ENCODE measurements at places on chromosomes 16 and 17.
A peak's percentile ranks its signal among the peaks of the same experiment; 100 is the strongest.

DNA sequence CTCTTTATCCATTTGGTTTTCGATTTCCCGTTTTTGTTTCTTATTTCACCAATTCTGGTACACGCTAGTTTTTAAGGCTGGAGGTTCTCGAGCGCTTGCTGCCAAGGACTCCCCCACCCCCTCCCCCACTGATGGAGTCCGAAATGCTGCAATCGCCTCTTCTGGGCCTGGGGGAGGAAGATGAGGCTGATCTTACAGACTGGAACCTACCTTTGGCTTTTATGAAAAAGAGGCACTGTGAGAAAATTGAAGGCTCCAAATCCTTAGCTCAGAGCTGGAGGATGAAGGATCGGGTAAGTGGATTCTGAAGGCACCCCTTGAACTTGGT, 825 bp downstream of the RPTOR start:
- DNase-seq: no peak

DNA sequence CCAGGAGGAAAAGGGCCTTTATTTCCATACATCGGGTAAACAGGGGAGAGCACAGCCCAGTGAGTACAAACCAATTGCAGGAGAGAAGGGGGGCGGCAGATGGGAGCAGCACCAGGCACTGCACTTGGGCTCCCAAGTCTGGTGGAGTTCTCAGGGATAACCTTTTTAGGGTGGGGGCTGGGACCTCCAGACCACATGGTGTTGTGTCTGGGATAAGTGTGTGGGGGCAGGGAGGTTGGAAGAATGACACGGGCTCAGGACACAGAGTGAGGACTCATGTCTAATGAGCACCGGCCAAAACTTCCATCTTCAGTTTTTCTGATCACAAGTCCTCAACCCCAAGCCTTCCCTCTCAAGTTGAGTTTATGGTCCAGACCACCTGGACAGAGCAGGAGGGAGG, 30.6 kb downstream of the PIPOX start:
- DNase-seq: no peak

- no peak for DNase-seq
Measured at GRCh38 chr16:13994239-13995106, 74.5 kb downstream of the ERCC4 start.

- DNase-seq: no peak
Measured at GRCh38 chr17:55037828-55038227, 69.3 kb downstream of the STXBP4 start.

- DNase-seq: no peak
Measured at GRCh38 chr17:57454729-57455062, 198.4 kb downstream of the MSI2 start.

- no peak for DNase-seq
Measured at GRCh38 chr17:70535986-70536385, 366.7 kb downstream of the KCNJ2 start.

- DNase-seq: no peak
Measured at GRCh38 chr17:7745748-7746470, 28.4 kb downstream of the DNAH2 start.

DNA sequence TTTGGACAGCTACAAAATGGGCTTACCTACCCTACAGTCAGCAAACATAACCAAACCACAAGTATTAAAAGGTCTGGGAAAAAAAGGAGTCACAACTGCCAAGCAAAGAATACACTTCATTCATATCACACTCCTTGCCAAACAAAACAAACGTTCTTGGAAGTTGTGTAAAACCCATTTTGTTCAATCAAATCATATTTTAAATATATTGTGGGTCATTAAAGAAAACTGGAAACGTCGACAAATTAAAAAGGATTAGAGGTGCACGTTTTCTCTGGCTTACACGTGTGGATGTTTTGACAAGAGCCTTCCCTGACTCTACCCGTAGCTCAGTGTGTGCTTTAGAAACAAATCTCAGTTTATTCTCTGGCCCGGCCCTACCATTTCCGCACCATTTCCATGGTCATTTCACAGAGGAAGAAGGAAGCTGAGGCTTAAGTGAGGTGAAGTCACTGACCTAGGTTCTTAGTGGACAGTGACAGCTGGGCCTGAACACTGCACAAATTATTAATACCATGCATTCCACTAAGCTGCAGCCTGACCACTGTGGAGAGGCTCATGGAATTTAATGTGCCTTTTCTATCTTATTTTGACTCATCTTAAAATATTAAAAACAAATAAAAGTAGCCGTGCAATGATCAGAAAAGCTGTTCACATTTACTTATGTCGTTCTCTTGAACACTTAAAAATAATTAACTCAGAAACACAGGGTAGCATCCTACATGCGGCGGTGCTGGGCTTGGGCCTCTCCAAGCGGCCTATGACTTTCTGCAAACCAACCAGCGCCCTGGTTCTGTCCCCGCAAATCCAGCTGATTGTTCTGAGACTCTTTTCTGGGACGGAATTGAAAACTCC, 968 bp downstream of the CEP112 start:
- DNase-seq: no peak

DNA sequence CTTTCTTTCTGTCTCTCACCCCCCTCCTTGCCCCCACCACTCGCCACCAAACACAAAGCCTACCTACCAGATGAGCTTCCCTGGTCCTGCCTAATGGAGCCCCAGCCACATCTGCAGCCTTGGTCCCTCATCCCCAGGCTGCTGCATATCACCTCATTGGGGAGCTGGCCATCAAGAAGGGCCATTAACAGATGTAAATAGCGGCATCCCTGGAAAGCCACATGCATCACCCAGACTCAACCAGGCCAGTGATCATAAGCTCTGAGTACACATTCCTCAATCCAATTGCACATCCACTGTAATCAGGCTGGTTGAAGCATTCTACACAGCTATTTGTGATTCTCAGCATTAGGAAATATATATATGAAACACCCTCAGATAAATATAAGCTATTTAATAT, 211.7 kb upstream of the C17orf78 start:
- no peak for DNase-seq

- DNase-seq: no peak
Measured at GRCh38 chr16:70398177-70398743, 40.6 kb downstream of the ST3GAL2 start.

DNA sequence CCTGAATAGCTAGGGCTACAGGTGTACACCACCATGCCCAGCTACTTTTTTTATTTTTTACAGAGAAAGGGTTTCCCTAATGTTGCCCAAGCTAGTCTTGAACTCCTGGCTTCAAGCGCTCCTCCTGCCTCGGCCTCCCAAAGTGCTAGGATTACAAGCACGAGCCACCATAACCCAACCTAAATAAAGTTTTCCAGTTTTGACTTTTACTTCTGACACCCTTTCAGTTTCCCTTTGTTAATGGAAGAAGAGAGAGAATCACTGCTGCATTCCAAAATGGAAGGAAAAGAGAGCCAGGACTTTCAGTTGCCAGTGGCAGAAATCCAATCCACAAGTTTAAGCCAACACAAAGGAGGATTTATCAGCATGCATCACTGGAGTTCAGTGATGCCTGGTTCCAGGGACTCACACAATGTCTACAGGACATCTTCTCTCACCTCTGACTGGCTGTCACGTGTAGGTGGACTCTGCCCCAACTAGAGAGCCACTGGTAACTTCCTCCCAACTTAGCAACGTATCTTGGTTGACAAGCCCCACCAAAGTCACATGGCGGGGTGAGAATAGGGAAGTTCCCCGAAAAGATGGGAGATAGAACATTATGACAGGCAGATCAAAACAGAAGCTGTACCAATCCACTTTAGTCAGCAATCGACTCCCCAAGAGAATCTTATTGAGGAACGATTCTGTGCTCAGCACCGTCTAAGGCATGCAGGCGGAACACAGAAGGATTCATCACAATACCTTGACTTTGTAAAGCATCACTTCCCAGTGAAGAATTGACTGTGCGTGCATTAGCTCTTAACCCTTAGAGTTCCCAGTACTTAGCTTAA, 46.5 kb downstream of the GAS7 start:
- no peak for DNase-seq

- no peak for DNase-seq
Measured at GRCh38 chr16:66904846-66905632, 13.6 kb downstream of the CDH16 start.

DNA sequence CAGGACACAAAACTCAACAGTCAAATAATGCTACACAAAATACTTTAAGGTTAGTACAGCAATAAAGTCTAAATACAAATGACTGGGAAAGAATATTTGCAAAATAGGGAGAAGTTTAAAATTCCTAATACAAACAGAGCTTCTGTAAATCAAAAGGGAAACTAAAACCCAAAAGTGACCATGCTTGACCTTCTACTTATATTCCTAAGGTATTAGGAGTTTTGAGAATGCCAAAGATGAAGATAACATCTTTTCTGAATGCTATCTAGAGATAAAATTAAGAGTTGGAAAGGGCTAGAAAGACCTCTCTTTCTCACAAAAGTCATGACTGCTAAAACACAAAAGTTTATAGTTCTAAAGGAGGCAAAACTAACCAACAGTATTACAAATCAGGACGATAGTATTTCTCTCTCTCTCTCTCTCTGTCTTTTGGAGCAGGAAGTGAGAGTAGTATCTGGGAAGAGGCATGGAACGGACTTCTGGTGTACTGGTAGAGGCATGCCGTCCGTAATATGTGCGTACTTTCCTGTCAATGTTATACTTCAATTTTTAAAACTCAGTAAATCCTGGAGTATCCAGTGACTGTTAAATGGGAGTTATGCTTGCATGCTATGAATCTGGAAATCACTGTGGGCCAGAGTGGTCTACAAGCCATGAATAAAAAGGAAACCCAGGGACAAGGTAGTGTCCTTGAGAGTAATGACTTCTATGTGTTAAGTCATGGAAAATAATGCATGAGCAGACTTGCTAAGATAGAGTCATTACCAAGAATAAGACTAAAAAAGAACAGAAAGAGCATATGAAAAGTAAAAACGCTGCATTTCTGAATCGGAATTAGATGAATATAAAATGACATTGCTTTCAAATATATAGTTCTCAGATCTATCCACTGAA, 49.7 kb upstream of the ANKFY1 start:
- no peak for DNase-seq

DNA sequence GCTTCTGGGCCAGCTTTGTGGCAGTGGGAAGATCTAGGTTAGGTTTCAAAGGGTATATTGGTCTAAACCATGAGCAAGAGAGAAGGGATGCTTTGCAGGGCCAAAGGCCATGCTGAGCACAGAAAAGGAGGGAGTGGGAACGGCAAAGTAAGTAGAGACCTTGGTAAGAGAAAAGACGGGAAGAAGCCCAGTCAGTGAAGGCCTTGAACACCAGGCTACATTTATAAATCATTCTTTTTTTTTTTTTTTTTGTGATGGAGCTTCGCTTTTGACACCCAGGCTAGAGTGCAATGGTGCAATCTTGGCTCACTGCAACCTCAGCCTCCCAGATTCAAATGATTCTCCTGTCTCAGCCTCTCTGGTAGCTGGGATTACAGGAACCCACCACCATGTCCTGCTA, 18.1 kb downstream of the TOM1L2 start:
- DNase-seq: no peak

- peak; percentile 83 for DNase-seq
Measured at GRCh38 chr16:46789499-46790414, 41.2 kb downstream of the C16orf87 start.

DNA sequence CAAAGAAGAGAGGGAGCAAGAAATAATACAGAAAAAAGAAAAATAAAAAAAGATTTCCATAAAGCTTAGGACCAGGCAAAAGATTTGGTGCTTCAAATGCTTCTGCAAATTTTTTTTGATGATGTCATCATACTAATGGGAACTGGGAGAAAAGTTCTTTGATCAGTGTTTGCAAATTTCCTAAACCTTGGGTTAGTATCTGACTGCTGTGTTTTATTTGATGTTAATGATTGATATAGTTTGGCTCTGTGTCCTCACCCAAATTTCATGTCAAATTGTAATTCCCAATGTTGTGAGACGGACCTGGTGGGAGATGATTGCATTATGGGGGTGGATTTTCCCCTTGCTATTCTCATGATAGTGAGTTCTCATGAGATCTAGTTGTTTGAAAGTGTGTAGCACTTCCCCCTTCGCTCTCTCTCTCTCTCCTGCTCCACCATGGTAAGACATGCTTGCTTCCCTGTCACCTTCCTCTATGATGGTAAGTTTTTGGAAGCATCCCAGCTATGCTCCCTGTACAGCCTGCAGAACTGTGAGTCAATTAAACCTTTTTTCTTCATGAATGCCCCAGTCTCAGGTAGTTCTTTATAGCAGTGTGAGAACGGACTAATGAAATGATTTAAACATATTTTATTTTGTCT, 72.6 kb downstream of the TMEM100 start:
- DNase-seq: no peak

DNA sequence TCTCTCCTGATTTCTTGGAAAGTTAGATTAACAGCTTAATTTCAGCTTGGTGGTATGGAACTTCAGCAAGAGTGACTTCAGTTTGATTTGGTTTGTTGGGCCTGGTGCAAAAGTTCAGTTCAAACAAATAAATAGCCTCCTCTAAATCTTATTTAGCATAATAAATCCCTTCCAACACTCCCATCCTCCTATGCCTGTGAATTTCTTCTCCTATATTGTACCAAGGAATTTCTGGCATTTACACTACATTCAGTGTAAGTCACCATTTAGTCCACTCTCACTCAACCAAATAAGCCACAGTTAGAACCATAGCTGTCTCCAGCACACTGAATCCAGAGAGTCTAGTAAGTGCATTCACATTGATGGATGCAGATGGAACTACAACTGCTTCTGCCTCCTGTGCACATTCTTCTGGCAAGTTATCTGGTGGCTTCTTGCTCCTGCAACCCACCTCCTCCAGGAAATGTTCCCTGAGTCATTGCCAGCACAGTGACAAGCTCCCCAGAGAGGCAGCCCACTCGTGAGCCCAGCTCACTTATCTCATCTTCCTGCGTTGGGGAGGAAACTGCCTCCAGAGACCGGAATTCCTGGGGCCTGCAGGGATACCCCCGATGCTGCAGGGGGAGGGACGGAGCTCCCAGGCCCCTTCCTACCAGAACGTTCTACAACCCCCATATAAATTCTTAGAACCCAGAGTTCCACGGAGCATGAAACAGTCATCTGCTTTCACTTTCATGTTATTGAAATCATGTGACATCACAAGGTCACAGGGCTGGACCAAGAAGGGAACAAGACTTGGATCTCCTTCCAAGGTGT, 318.3 kb downstream of the PHKB start:
- peak; percentile 43 for DNase-seq

GRCh38 chr17:57260325-57261083, 4.2 kb downstream of the MSI2 start:
- no peak for DNase-seq
